Smooth muscle cell of the pulmonary artery (primary cell): ENCODE measurements at places on chromosomes 3 and 15. TPM values are rescaled to one million over a fixed set of nuclear protein-coding genes. Genes with fewer than 3 reads are reported as not detected.

C3orf38 gene
- total RNA-seq, result 19.0 and 26.7 TPM in 2 replicates

GPR149 gene
- total RNA-seq, result not detected in 2 replicates

PRR23B gene
- total RNA-seq, result not detected in 2 replicates

GOLGA6D gene
- total RNA-seq, result not detected in 2 replicates

RPP25 gene
- 2.6 and 4.6 TPM in 2 replicates for total RNA-seq

IL17RD gene
- total RNA-seq, result 3.4 and 8.3 TPM in 2 replicates

SCN11A gene
- under 0.01 TPM in 1 of 2 replicates, not detected in the other for total RNA-seq

LRTM1 gene
- not detected in 2 replicates for total RNA-seq

EPHB1 gene
- 0.69 and 0.98 TPM in 2 replicates for total RNA-seq

MEGF11 gene
- 0.03 TPM in 1 of 2 replicates, not detected in the other for total RNA-seq

EDC3 gene
- 22.0 and 23.5 TPM in 2 replicates for total RNA-seq

CCK gene
- 0.13 and 0.36 TPM in 2 replicates for total RNA-seq

PRR20G gene
- not detected in 2 replicates for total RNA-seq

C3orf80 gene
- total RNA-seq, result 1.7 and 1.8 TPM in 2 replicates

MST1R gene
- total RNA-seq, result 0.79 and 1.4 TPM in 2 replicates

CIDEC gene
- not detected in 2 replicates for total RNA-seq

PCOLCE2 gene
- total RNA-seq, result 192 and 258 TPM in 2 replicates

WDR49 gene
- 0.07 and 0.56 TPM in 2 replicates for total RNA-seq

ADCY5 gene
- total RNA-seq, result 0.13 and 0.91 TPM in 2 replicates

PATL2 gene
- total RNA-seq, result 0.33 and 0.36 TPM in 2 replicates

SIN3A gene
- total RNA-seq, result 25.5 and 29.3 TPM in 2 replicates

SPATA12 gene
- total RNA-seq, result 0.10 TPM in 1 of 2 replicates, not detected in the other

SENP8 gene
- total RNA-seq, result 1.9 and 2.3 TPM in 2 replicates

ACOX2 gene
- 18.3 and 22.9 TPM in 2 replicates for total RNA-seq
